Activated gamma-delta T cell treated with Interleukin-2 at 50 U/mL for 16 hours (primary cell): ENCODE measurements at places on chromosomes 11 and 22.

DNA sequence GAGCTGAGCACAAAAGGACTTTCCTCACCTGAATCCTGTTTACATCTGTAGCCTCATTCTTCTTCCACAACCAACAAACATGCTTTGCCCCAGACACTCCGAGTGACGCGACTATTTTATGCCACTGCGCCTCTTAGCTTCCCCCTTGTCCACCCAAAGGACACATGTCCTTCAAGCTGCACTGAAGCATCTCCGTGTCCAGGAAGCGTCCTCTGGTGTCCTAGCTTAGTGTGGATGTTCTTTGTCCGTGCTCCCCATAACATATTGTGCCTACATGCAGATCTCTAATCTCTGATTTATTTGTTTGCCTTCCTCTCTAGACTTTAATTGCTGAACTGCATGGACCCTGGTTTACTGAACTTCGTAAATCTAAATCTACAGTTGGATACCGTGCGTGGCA is 20.1 kb upstream of the CECR2 start:
- no peak for DNase-seq

- DNase-seq = no peak
These were observed 7.7 kb downstream of the ALG12 start for GRCh38 chr22:49910229-49911155.

GRCh38 chr11:67273260-67273990 is 7.2 kb downstream of the GRK2 start:
- DNase-seq = no peak

GRCh38 chr11:86720546-86720945 is 48.1 kb upstream of the ME3 start:
- DNase-seq = no peak

- DNase-seq = no peak
These were observed 120.5 kb upstream of the FGF3 start for GRCh38 chr11:69939551-69940245.

DNA sequence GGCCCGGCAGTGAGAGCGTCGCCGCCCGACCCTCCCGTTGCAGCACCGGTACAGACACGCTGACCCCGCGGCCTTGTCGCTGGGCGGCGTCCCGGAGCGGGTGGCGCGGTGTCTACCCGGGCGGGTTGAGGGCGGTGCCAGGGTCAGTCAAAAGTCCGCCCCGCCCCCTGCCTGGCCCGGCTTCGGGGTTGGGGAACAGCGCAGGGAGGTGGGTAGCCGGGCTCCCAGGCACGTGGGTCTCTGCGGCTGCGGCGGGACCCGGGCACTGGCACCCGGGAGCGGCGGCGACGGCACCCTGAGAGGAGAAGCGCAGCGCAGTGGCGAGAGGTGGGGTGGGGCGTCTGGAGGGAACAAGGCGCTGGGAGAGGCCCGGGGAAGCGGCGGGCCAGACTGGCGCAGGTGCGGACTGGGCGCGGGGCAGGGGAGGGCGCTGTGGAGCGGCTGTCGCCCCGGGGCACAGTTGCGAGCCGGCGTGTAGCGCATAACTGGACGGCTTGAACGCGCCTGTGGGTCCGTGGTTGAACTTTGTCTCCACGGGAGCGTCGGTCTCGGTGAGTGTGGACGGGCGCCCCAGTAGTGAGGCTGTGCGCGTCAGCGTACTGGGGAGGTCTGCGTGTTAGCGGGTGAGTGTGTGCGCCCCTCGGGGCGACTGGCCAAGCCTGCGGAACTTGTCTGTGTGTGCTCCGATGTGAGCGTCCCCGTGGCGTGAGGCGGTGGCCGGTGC is at the start of gene P2RY2:
P2RY2 (plus strand) TSS at position 176 of the 724 bp plus-strand sequence. CDS start 15,879 bp downstream, outside the sequence.
- no peak for DNase-seq

DNA sequence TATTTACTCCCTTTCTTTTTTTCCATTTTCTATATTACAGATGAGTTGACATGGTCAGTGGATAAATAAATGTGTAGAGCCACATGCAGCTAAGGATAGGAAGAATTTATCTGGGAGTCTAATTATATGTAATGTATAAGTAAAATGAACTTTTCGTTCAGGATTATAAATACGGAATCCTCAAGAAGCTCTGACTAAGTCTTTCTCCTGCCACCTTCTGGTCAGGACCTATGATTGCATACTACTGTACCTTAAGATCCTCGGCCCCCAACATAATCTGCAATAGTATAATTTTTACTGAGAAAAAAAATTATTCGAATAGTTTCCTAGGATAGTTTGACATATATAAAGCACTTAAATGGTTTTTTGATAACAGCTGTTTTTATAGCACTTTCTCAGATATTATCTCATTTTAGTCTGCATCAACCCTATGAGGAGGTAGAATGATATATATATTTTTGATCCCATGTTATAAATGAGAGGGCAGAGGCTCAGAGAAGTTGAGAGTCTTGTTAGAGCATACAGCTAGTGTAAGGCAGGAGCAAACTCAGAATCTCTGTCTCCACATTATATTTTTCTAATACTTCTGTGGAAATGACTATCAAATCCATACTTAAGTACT is 36.1 kb downstream of the CCDC90B start:
- DNase-seq = no peak

DNA sequence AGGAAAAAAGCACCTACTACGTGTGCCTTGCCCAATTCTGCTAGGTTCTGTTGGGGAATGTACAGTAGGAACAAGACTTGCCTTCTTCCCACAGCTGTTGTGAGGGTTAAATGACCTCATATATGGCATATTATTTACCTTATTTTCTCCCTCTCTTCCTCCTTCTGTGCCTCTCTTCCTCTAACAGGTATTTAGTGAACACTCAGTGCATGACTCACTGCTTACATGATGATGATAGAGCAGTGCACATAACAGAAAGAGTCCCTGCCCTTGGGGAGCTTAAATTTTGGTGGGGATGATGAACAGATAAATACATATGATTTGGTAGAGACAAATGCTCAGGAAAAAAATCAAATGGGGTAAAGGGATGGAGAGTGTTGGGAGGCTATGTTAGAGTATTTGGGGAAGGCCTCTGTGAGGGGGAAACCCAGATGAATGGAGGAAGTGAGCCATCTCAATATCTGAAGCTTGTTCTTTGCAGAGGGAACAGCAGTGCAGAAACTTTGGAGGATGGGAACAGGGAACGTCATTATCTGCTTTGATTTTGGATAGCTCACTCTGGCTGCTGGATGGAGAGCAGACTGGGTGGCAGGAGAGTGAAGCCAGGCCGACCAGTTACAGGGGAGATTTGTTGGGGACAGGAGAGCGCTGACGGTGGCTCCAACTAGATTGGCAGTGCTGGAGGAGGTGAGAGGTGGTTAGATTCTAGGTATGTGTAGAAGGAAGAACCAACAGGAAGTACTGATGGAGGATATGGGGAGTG is 95.5 kb upstream of the TENM4 start:
- no peak for DNase-seq

DNA sequence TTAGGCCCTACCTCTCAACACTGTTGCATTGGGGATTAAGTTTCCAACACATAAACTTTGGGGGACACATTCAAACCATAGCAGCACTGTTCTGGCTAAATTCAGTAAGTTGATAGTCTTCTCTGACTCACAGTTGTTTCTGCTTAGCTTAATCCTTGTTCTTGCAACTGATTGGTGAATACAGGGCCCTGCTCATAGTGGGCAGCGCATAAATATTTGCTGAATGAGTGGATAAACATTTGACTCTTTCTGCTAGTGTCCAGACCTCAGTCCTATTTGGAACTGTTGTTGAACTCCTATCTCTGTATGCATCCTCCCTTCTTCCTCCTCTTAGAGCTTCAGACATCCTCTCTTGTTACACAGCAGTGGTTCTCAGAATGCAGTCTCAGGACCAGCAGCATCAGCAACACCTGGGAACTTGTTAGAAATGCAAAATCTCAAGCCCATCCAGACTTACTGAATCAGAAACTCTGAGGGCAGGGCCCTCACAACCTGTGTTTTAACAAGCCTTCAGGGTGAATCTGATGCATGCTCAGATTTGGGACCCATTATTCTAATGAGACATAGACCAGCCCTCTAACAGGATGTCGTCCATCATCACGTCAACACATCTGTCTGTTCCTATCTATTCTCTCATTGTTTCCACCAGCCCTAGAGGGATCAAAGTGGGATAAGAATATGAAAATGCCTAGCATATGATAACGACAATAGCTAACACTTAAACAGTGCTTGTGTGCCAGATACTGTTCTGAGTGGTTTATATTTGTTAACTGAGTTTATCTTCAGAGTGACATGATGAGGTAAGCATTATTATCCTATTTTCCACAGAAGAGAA is 22.3 kb downstream of the SPON1 start:
- DNase-seq = no peak

DNA sequence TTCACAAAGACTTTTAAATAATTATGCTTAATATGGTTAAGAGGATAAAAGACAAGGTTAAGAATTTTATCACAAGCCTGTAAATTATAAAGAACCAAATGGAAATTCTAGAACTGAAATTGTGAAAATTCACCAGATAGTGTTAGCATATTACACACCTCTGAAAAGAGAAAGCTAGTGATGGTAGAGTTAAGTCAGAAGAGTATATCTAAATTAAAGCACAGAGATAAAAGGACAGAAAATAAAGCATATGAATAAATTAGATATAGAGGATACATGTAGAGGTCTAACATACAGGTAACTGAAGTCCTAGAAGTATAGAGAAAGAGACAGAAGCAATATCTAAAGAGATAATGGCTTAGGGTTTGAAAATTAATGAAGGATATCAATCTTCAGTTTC is 4.2 kb upstream of the CLTCL1 start:
- DNase-seq = no peak

- no peak for DNase-seq
These were observed 43.9 kb downstream of the RAB30 start for GRCh38 chr11:83027794-83028193.

DNA sequence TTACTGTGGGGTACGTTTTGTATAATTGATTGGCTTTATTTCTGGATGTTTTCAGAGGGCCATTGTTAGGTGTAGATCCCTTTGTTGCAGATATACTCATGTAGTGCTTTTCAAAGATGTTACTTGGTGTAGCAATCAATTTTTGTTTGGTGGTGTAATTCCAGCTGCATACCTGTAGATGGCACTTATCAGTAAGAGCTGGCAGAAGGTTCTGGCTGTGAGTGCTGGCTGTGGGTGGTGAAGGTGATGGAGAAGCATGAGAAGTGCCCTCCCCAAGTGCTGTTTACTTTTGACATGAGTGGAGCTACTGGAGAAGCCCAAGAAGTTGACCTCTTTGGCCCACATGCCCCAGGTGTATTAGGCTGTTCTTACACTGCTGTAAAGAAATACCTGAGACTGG is 1074.9 kb downstream of the FAM181B start:
- DNase-seq = no peak

GRCh38 chr11:104614961-104615360 is 283.3 kb downstream of the CASP12 start:
- no peak for DNase-seq

DNA sequence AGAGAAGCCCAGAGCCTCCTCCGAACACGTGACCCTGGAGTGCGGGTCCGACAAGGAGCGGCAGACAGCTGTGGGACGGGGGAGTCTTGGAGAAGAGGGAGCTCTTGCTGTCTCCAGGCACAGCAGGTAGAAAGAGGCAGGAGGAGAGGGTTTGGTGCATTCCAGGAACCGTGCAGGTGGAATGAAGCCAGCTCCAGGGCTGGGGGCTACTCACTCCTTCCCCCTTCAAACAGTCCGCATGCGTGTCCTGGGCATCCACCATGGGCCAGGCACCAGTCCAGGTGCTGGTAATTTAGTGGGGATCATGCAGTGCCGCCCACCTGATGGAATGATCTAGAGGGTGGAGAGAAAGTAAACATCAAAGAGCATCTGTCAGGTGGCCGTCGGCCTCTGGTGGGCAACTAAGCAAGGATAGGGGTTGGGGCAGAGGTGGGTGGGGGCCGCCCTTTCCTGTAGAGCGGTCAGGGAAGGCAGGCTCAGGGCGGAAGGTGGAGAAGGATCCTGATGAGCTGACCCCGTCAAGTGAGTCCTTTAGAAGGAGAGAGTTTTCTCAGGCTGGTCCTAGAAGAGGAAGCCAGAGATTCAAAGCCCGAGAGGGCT is 850.0 kb downstream of the TBC1D22A start:
- no peak for DNase-seq

DNA sequence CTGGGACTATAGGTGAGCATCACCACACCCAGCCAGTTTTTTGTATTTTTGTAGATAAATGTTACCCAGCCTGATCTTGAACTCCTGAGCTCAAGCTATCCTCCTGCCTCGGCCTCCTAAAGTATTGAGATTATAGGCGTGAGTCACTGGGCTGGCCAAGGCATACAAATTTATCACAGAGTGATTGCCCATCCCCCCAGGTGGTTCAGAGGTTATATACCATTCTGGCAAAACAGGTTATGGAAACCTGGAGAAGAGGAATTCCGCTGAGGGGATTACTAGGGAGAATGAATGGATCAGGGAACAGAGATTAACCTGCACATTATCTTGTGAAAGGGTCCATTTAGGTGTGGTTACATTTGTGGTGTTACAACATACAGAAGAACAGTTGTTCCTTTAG is 8.1 kb downstream of the ATG13 start:
- DNase-seq = no peak

- no peak for DNase-seq
These were observed 7.2 kb upstream of the STT3A start for GRCh38 chr11:125585487-125585886.

DNA sequence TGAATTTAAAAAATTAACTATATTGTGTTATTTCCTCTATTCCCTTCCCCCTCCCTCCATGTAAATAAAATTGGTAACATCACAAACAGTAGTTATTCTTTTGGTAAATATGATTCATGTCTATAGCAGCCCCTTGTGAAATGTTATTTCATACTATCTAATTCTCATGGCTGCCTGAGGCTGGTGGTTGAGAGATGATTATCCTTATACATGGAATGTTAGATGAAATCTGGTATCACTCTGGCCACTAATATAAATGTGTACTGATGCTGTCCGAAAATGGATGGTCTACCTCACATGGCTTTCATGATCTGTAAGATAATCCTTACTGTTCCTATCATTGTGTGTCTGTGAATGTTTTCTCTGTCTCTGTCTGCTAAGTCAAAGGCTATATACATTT is 25.0 kb upstream of the EXPH5 start:
- DNase-seq = no peak

DNA sequence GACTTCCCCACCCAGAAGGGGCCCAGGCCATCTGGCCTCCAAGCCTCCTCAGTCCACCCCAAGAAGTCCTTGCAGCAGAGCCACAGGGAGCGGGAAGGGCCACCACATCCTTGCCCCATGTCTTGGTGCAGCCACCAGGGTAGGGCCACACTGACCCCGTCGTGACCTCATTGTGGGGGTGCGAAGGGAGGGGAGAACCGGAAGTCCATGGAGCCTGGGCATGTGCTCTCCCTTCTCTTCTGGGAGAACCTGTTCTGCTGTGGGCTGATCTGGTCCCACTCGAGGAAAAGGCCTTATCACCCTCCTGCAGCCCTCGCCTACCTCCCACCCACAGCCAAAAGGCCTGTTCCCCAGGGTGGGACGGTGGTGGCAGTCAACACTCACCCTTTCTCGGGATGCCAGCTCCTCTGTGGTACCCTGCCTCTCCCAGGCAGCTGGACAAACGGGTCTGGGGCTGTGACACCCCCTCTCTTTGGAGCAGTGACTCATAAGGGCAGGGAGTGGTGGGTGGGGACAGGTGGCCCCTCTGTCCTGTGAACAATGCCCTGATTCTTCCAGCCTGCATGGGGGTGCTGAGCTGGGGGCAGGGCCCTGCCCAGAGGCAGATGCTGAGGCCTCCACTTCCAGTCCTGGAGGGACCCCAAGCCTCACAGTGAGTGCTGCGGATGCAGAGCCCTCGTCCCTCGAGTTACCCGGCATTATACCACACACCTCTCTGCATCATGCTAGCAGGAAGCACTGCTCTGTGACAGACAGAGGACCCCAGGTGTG is 14.6 kb upstream of the CTSD start:
- DNase-seq = no peak

- no peak for DNase-seq
These were observed 428.8 kb downstream of the DYNC2H1 start for GRCh38 chr11:103537904-103538502.
